ENCODE measurements at places on chromosomes 2 and 18.
A peak's percentile ranks its signal among the peaks of the same experiment; 100 is the strongest.

GRCh38 chr2:233030-233429 lies 30.8 kb downstream of the SH3YL1 start:
- H3K27ac ChIP-seq, result no peak overlapping the region
- no peak overlapping the region for H3K4me3 ChIP-seq
- peaks cover 13% of the 10 kb centered on the region for H3K36me3 ChIP-seq

- no peak overlapping the region for H3K4me3 ChIP-seq
- H3K27ac ChIP-seq, result no peak overlapping the region
- peaks cover 3% of the 10 kb centered on the region for H3K4me1 ChIP-seq
- peak; percentile 15 for DNase-seq
- H3K36me3 ChIP-seq, result no peaks in the 10 kb centered on the region
Observed at GRCh38 chr2:57461624-57462023, 585.0 kb upstream of the VRK2 start.

- H3K4me3 ChIP-seq, result no peak overlapping the region
- no peak overlapping the region for H3K27ac ChIP-seq
Observed at GRCh38 chr18:6939972-6940371, 177.6 kb downstream of the LAMA1 start.

- no peaks in the 10 kb centered on the region for H3K36me3 ChIP-seq
- H3K27ac ChIP-seq, result no peak overlapping the region
- H3K27me3 ChIP-seq, result no peaks in the 10 kb centered on the region
Observed at GRCh38 chr2:127056086-127056485, 50.9 kb downstream of the BIN1 start.

DNA sequence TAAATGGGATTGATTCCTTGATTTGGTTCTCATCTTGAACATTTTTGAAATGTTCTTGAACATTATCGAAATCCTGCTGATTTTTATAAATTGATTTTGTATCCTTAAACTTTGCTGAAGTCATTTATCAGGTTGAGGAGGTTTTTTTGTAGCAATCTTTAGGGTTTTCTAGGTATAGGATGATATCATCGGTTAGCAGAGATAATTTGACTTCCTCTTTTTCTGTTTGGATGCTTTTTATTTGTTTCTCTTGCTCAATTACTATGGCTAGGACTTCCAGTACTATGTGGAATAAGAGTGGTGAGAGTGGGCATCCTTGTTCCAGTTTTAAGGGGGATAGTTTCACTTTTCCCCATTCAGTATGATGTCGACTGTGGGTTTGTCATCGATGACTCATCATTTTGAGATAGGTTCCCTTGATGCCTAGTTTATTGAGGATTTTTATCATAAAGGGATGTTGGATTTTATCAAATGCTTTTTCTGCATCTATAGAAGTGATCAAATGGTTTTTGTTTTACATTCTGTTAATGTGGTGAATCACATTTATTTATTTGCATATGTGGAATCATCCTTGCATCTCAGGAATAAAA lies 201.5 kb upstream of the ZSWIM2 start:
- H3K36me3 ChIP-seq, result no peaks in the 10 kb centered on the region
- H3K27me3 ChIP-seq, result no peaks in the 10 kb centered on the region
- no peak overlapping the region for H3K27ac ChIP-seq
- no peak for DNase-seq
- H3K4me3 ChIP-seq, result no peak overlapping the region
- H3K4me1 ChIP-seq, result no peaks in the 10 kb centered on the region

GRCh38 chr2:216714376-216714775 lies 19.0 kb upstream of the IGFBP5 start:
- H3K27me3 ChIP-seq, result no peaks in the 10 kb centered on the region
- peaks cover 67% of the 10 kb centered on the region for H3K4me1 ChIP-seq
- no peak for DNase-seq
- H3K36me3 ChIP-seq, result no peaks in the 10 kb centered on the region

DNA sequence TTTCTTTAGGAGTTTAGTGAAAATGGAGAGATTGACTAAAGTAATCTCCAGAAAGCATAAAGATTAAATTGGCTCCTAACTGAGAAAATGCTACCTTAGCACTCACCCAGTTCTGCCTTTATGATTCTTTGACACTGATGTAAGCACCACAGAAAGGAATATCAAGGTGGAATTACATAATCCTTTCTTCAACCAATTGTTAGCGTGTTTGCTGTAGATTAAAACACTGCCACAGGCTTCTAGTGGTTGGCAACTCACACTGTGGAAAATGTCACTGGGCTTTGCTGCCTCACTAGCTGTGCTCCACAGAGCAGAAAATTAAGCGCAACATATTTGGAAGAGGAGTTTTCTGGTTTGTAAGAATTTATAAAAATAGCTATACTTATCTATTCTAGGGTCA lies 104.1 kb downstream of the DLGAP1 start:
- H3K27me3 ChIP-seq, result no peaks in the 10 kb centered on the region
- no peak for DNase-seq
- no peaks in the 10 kb centered on the region for H3K4me1 ChIP-seq
- H3K4me3 ChIP-seq, result no peak overlapping the region
- no peak overlapping the region for H3K27ac ChIP-seq

DNA sequence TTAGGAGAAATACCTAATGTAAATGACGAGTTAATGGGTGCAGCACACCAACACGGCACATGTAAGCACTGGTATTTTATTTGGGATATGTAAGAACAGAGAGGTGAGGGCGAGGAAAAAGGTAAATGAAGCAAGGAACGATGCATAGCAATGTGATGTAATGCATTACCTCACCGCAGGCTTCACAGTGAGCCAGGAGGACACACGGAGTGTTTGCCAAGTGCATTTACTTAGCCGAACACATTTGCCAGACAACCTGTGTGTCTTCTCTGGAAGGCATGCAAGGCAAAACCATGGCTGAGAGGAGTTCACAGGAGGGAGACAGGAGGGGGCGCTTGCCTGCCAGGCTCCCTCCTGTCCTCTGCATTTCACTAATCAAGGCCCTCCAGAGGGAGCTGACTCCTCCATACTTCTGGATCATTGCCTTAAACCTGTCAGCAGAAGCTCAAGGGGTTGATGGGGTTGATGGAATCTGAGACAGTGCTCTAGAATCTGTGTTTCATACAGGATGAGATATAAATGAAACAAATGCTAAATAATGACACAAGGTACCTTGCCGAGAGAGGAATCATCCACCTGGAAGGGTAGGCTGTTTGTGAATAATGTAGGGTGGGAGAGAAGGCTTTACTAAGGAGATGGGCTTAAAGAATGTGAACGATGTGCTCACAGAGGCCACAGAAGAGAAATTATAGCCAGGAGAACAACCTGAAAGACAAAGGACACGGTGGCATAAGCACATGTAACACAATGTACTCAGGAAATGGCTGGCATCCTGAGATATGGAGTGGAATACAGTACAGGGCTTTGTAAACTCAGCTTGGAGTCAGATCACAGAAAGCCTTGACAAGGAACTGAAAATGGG lies 9.1 kb upstream of the TPRKB start:
- no peak overlapping the region for H3K27ac ChIP-seq
- peaks cover 2% of the 10 kb centered on the region for H3K36me3 ChIP-seq
- no peak for DNase-seq
- no peaks in the 10 kb centered on the region for H3K27me3 ChIP-seq

All from thyroid gland (tissue), 4 donors.